ENCODE measurements at places on chromosomes 12 and 14.

DNA sequence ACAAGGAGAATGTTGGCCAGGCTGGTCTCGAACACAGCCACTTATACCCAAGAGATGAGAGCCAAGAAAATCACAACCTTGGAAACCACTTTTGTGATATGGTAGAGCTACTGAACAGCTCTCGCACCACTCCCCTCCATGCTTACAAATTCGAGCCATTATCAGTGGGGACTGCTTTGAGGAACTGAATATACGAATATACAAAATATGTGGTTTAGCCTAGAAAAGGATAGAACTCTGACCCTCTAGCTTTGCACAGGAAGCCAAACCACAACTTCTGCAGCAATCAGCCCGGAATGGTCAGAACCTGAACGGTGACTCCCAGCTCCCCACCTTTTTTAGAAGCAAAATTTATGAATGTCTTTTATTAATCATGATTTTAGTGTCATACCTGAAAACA, 129.8 kb upstream of the TMEM132C start:
- no peak for DNase-seq

DNA sequence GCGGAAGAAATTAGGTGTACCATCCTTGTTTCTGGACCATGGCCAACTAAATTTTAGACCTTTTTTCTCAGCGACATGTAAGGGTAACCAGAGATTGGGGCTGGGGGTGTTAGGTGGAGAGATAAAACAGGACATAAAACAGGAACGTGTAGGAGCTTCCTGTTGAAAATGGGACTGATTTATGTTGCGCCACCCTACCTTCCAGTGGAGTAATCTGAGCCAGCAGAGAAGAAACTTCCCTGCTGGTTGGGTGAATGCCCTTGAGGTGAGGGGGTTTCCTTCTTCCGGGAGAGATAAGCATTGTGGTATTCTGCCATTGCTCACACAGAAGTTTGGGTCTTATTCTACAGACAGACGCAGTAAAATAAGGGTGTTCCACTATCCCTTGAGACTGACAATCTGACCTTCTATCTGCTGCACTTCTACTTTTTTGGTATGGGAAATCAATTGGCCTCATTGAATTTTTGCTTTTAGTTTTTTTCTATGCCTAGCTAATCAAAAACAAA, 417.6 kb downstream of the PCNX1 start:
- no peak for DNase-seq

- DNase-seq: no peak
These were observed 266.9 kb downstream of the DUSP6 start for GRCh38 chr12:89085421-89085820.

- no peak for DNase-seq
These were observed 12.8 kb upstream of the BMAL2 start for GRCh38 chr12:27319848-27320247.

DNA sequence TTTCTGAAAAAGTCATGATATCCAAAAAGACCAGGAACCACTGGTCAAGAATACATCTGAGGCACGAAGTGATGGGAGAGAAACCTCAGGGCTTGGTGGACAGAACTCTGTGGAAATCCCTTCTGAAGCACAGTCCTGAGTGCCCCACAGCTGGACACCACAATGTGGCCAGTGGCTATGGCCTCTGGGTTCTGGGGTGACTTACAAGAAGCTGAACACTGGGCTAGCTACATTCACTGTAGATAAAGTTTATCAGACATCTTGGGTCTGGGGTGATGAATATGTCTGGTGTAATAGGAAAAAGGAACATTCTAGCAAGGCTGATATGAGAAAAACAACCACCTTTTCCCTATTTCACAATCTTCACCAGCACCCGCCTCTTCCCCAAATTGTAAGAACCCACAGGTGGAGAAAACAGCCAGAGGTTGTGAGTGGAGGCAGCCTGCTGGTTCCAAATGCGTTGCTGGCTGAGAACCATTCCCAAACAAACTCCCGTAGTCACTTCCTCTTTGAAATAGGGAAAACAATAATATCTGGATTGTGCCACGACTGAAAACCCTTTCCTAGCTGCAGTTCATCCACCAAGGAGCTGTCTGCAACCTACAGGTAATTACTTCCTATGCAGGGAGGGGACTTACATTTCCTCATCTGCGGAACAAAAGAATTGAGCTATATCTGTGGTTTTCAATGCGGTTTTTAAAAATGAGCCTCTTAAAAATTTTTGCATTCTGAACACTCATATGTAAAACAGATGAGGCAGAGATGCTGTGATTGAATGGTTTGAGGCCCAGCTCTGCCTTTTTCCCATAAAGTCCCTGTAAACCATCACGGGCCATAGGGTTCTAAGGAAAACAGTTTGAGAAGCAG, 193.6 kb downstream of the SLC41A2 start:
- no peak for DNase-seq

- no peak for DNase-seq
These were observed 188.8 kb downstream of the EPS8 start for GRCh38 chr12:15600223-15600935.

GRCh38 chr12:13304924-13305323, 108.4 kb downstream of the EMP1 start:
- no peak for DNase-seq

DNA sequence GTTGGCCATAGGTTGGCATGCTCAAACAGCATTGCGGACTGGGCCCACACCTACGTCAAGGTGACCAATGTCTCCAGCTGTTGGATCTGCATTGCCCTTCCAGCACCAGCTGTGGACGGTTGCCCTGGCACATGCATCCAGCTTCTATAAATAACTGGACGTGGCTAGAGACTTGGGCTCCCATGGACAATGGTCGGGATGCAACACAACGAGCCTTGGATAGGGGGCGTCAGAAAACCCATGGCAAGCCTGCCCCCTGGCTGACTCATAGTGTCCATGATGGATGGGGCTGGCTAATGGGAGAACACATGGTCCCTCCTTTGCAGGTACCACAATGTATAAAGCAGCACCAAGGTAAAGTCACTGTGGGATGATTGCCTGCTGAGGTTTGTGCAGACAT, 331.6 kb upstream of the FAR2 start:
- DNase-seq: no peak

DNA sequence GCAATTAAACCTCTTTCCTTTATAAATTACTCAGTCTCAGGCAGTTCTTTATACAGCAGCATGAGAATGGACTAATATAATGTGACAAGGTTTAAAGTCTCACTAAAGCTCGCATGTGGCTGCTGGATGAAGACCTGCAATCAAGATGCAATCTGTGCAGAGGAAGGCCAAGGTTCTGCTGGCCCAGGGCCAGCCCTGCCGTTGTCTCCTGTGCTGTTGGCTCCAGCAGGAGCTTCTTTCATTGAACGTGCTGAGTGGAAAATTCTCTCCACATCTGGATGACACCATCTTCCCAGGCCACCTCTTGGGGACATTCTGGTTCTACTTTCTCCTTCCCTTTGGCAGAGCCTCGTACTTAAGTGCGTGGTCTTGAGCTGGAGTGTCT, 742.2 kb downstream of the VRK1 start:
- DNase-seq: no peak
